ENCODE measurements at places on chromosomes 11 and 22.

DNA sequence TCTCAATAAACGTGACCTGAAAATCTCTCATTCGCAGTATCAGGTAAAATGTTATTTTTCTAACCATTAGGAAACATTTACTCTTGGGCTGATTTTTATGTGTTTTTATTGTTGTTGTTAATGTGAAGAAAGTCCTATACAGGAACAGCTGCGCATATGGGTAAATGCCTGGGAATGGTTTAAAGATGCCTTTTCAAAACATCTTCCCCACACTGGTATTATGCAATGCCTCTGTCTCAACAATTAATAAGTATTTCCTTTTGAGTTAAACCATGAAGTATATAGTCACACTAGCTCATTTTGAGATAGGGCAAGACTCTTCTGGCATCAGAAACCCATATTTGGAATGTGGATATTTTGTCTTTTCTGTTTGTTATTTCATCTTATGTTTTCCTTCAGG, 13.7 kb upstream of the LIN7C start:
- no peak for DNase-seq

- no peak for DNase-seq
Measured at GRCh38 chr11:27699242-27699925, 871 bp downstream of the BDNF start.

DNA sequence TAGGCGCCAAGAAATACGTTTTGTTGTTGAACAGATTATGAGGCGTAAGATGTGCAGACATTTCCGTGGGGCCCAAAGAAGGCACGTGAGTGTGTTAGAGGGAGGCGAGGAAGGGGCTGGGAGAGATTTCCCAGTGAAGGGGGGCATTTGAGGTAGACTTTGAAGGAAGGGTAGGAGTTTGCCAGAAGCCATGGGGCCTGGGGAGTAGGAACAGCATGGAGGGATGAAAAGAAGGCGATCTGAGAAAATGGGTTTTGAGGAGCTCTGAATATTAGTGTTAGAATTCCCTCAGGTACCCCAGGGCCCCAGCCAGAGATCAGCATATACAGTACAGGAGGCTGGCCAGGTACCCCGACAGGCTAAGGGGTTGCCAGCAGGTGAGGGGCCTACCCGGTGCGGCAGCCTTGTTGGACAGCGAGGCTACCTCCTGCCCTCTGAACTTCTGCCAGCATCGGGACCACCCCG, 414 bp upstream of the MIEF1 start:
- no peak for DNase-seq

DNA sequence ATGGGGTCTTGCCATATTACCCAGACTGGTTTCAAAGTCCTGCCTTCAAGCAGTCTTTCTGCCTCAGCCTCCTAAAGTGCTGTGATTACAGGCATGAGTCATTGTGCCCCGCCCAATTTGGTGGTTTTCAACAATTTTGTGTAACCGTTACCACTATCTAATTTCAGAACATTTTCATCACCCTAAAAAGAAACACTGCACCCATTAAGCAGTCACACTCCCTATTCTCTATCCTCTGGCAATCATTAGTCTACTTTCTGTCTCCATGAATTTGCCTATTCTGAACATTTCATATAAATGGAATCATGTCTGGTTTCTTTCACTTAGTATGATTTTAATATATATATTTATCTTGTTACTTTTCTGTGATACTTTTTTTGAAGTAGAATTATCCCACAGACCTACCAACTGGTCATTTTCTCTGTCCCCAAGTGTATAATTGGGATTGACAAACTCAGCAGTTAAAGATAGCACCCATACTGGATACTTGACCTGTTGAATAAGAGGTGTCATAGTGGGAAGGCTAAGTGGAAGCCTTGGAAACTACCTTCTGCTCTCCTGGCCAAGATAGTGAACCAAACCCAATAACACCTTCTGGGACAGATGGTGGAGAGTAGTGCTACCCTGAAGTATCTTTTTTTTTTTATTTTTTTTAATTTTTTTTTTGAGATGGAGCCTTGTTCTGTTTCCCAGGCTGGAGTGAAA, 64.8 kb downstream of the STIM1 start:
- DNase-seq, result no peak

- peak; percentile 25 for DNase-seq
Measured at GRCh38 chr11:7511401-7511800, 2.4 kb upstream of the PPFIBP2 start.

- DNase-seq, result no peak
Measured at GRCh38 chr11:72732329-72732728, 19.9 kb downstream of the ARAP1 start.

GRCh38 chr11:77346906-77347603, 45.6 kb upstream of the GDPD4 start:
- DNase-seq, result no peak

- DNase-seq, result no peak
Measured at GRCh38 chr11:69515271-69516245, 34.1 kb downstream of the LINC01488 start.

GRCh38 chr11:44146931-44147330, 51.5 kb downstream of the EXT2 start:
- DNase-seq, result no peak

GRCh38 chr22:48404801-48405447, 1422.7 kb downstream of the BRD1 start:
- no peak for DNase-seq

DNA sequence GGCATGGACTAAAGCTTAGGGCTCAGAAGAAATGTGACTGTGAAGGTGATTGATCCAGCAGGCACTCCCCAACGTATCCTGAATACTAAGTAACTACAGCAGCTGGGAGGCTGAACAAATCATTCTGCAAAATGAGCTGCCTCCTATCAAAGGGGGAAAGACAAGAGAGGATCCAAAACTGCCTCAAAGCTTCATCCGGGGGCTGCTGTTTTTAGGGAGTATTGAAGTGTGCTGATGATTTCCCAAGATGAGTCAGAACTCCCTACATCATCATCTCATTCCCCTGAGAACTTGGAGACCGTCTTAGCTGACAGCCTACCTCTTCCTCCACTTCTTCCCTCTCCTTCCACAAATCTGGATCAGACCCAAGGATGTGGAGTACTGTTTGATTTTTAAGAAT, 108.4 kb upstream of the GRAMD1B start:
- DNase-seq, result no peak

DNA sequence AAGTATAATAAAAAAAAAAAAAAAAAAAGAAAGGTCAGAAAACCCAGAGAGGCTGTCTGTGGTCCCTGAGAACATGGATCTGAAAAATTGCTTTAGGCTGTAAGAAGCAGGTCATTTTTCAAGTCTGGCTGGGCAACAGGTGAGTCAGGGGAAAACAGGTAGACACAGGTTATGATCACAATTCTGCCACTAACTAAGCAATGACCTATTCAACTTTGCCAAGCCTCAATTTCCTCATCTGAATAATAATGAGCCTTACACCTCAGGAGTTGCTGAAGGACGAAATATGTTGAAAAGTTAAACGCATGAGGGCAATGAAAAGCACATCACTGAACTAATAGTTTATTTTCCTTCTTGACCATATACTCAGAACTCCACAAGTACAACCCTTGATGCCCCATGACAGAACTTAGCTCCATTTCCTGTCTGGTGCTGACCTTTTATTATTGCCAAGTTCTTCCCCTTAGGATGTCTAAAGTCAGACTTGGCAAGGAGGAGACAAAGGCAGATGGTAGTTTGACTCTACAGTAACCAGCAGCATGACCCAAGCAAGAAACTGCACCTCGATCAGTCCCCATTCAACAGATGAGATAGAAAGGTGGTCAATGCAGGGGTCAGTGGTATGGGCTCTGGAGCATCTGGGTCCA, 93.6 kb downstream of the SYN3 start:
- DNase-seq, result no peak

DNA sequence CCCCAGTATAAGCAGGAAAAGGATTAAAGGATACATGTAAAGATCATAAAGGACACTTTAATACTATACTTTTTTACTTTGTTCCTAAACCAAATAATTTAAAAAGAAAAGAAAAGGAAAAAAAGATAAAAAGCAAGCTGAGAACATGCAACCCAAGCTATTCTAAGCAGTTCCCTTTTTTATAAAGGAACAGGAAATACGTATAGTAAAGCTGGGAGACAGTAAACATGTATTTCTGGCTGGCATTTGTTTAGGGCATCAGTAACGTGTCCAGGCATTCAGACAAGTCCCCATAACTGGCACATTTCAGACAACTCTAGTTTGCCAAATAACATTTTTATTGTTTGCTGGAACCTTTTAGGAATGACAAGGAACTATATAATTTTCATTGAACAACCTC, 24.9 kb downstream of the BCO2 start:
- no peak for DNase-seq

DNA sequence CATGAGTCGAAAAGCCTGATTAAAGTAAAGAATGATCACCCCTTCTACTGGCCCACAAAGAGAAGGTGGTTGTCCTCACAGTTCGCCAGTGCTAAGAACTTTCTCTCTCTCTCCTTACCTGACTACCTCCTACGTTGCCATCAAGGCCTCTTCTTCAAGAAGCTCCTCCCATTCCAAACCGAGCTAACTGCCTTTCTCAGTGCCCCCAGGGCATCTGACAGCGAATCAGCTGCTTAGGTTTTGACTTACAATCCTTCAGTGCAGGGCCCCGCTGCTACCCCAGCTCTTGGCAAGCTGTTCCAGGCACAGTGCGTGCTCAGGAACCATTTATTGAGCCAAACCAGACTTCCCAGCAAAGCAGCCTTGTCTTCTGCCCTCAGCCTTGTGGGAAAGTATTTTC, 5.8 kb downstream of the VSTM5 start:
- no peak for DNase-seq

- peak; percentile 46 for DNase-seq
Measured at GRCh38 chr11:103927535-103927934, 108.9 kb upstream of the DDI1 start.

- no peak for DNase-seq
Measured at GRCh38 chr11:36455658-36456111, 54.4 kb downstream of the TRAF6 start.

- DNase-seq, result no peak
Measured at GRCh38 chr11:120392793-120393192, 56.6 kb downstream of the ARHGEF12 start.

- no peak for DNase-seq
Measured at GRCh38 chr22:33379836-33380235, 321.7 kb upstream of the SYN3 start.

- no peak for DNase-seq
Measured at GRCh38 chr11:44271286-44271685, 38.7 kb downstream of the ALX4 start.

GRCh38 chr11:10338287-10338686, 33.4 kb downstream of the ADM start:
- no peak for DNase-seq

GRCh38 chr11:60858731-60859464, 3.1 kb upstream of the PTGDR2 start:
- no peak for DNase-seq

DNA sequence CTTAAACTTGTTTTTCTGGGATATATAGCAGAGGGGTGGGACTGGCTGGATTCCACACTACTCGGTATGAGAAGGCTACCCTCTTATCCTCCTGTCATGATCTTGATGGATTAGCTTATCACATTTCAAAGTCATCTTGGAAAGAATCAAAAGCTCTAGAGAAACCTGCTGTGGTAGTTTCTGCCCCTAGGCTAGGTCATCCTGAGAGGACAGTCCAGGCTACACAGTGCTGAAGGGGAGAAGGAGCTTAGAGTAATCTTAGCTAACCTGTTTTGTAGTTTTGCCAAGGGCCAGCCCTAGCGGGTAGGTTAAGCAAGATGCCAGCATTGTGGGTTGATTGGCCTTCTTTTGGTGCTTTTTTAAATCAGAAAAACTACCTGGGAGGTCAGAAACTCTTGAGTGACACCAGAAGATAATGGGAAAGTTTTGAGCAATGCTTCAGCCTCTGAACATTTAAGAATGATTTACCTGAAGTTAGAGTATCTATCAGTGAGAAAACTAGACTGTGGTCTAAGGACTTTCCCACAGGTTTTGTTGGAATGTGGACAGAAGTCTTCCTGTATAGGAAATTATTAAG, 21.3 kb downstream of the PIWIL4 start:
- DNase-seq, result peak; percentile 27

- DNase-seq, result no peak
Measured at GRCh38 chr11:78690352-78690987, 115.8 kb upstream of the NARS2 start.

GRCh38 chr22:26431261-26431995, 2.4 kb downstream of the ASPHD2 start:
- DNase-seq, result no peak

DNA sequence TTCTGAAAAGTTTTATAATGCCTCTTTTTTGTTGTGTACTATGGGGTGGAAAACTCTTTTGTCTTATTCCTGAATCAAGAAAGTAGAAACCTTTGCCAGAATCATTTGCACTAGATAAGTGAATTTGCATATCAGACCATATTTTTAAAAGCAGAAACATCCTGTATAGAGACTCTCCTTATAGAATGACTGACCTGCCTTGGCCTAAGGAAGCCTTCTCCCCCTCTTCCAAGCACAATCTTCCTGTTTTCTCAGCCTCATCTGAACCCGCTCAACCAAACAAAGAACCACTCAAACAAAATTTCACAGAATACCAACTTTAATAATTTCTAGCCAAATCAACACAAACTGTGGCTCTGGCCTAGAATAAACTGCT, 60.3 kb downstream of the SIK3 start:
- no peak for DNase-seq

DNA sequence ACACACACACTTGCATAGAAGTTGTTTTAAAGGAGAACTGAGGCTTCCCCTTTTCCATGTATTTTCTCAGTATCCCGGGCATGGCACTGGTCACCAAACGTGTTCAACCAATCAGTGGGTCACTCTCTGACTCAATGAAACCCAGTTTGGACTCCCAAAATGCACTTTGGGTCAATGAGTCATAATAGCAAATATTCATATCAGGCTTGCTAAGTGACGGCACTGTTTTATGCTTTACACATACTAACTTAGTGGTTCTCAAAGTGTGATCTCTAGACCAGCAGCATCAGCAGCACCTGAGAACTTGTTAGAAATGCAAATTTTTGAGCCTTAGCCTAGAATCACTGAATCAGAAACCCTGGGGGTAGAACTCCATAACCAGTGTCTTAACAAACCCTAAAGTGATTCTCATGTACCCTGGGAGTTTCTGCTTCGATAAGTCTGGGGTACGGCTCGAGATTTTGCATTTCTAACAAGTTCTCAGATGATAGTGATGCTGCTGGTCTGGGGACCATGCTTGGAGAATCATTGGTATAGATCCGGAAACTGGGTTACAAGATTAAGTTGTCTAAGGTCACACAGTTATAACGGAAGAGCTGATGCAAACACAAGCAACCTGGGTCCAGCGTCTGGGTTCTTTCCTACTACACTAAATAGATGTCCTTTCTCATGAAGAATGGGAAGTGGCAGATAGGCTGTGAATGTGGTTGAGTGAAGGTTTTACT, 35.6 kb downstream of the ETS1 start:
- DNase-seq, result no peak

GRCh38 chr22:39332441-39333064, 13.1 kb upstream of the RPL3 start:
- no peak for DNase-seq

Data from NCI-H510A treated with DMSO at 0.1 percent for 48 hours (cell line).